ENCODE measurements at places on chromosomes 4 and X.

DNA sequence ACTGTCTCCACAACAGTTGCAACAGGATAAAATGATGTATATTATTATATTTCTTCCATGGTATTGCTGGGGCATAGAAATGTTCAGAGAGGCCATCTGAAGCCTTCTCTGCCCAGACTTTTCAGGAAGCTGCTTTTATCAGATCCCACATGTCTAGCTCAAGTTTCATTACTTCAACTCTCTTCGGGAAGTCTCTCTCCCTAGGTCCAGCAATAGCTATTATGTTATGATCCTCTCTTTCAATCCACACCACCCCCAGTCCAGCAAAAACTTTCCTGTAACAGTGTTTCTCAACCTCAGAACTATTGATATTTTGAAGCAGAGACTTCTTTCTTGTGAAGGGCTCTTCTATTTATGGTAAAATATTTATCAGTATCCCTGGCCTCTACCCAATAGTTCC, 44.9 kb downstream of the CXCL1 start:
- no peak for DNase-seq

DNA sequence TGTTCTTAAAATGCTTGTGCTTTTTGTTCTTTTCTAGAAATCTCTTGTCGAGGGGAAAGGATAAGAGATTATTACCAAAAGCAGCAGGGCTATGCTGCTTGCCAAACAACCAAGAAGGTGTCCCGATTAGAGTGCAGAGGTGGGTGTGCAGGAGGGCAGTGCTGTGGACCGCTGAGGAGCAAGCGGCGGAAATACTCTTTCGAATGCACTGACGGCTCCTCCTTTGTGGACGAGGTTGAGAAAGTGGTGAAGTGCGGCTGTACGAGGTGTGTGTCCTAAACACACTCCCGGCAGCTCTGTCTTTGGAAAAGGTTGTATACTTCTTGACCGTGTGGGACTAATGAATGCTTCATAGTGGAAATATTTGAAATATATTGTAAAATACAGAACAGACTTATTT, 81.5 kb upstream of the PACRGL start:
- DNase-seq = no peak

- no peak for DNase-seq
Measured at GRCh38 chr4:8090744-8091301, 67.8 kb downstream of the ABLIM2 start.

DNA sequence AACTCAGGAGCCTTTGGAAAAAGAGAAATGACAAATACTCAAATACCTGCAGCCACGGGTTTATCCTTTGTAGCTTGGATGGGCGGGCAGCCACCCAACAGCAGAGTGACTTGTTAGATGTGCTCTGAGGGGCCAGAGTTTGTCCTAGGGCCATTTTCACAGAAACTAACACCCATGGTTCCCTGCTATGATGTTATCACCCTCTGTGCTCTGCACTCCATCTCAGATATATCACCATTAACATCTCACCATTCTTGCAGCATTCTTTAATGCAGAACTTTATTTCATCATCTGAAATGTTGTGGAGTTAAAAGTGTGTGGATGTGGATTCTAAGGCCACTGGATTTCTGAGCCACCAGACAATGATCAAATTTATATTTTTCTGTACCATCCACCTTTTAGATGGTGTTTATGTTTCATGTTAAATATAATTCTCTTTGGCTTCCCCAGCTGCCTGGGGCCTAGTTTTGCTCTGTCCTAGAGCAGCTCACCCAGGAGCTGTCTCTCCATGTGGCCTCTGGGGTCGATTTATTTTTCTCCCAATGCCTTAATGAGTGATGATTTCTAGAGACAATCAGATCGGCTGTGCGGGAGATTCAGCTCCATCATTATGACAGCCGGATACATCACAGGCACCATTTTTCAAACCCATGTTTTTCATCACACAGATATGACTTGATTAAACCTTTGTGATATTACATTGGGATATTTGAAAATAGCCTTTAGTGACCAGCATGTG, 380.8 kb downstream of the BCOR start:
- no peak for DNase-seq

DNA sequence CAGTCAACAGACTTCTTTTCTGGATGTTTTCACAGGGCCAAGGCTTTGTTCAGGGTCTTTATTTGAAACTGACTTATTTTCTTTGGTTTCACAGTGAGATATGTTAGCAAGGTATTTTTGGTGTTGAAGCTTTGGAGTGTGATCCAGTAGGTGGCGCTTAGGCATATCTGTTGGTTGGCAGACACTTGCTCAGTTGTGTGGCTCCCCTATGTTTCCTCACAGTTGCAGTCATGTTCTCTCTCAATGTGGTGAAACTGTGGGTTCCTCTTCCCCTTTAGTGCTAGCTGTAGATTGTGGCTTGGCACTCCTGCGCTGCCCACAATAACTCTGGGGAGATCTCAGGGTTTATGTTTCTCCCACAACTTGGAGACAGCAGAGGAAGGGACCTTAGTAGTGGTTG, 460.8 kb downstream of the SLITRK2 start:
- DNase-seq = no peak

DNA sequence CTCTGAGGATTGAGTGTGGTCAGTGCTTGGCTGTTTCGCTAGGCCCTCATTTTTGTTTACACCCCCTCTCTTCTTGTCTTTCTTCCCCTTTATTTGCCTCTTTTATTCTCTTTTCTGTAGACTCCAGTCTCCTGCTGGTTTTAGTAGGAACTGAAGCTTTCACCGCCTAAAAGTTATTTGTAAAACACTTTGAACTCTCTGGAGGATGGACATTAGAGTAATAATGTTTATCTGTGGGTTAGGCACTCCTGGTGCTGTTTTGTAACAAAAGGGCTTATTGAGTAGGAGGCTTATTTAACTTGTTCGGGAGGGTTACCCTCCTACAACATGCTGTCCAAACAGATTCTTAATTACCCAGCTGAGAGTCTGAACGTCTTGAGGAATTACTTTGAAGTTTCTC, 1.6 kb upstream of the ARHGAP10 start:
- no peak for DNase-seq

- DNase-seq = no peak
Measured at GRCh38 chrX:11321986-11322385, 28.8 kb downstream of the AMELX start.

DNA sequence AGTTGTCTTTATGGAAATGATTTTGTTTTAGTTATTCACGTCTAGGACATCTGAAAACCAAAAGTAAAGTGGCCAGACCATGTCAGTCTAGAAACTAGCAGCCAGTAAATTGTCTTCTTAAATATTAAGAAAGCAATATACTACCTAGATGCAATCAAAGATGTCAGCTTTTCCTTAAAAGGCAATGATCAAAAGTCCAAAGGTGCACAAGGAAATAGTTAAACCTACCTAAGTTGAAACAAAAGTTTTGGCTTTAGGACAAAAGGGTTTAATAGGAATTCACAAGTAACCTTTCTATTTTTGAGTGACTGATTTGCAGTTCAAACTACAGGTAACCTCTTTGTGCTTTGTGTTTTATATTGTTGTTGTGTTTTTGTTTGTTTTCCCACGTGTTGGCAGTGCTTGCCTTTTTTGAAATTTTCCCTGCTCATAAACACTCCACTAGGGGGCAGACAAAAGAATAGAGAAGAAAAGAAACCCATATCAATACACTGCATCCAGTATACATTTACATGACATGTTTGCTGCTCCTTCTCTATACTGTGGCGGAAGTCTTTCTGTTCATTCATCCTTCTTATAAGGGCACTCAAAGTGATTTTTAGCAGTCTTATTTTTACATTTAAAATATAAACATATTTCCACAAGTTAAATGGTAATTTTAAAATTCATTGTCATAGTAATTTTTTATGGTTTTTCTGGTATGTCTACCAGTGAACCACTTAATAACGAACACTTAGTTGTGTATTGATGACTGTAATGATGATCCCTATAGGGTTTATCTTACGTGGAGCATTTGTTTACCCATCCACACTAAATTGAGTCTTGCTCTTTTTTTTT, 62.7 kb downstream of the GAB1 start:
- no peak for DNase-seq

- DNase-seq = no peak
Measured at GRCh38 chr4:7061815-7062214, 6.0 kb downstream of the GRPEL1 start.

All from naive thymus-derived CD8-positive, alpha-beta T cell (primary cell).